Activated T-cell treated with anti-CD3 and anti-CD28 coated beads, Interleukin-2, amount 50 U/mL, for 72 hours (primary cell): ENCODE measurements at places on chromosomes 5 and 9.

- no peak for DNase-seq
Measured at GRCh38 chr9:77794985-77795384, 146.9 kb upstream of the GNA14 start.

- DNase-seq: no peak
Measured at GRCh38 chr5:161548487-161549094, 2.1 kb upstream of the GABRB2 start.

- DNase-seq: peak; percentile 25
Measured at GRCh38 chr9:115373000-115373709, 255.2 kb upstream of the TNC start.

GRCh38 chr5:134662971-134663370 lies 14.4 kb downstream of the SEC24A start:
- DNase-seq: no peak

- no peak for DNase-seq
Measured at GRCh38 chr9:25260046-25260445, 418.2 kb downstream of the TUSC1 start.
